ENCODE measurements at places on chromosomes 5 and 9.

- no peak for DNase-seq
Observed at GRCh38 chr5:42301349-42301748, 121.9 kb upstream of the GHR start.

- DNase-seq = no peak
Observed at GRCh38 chr5:144448457-144448856, 277.8 kb downstream of the KCTD16 start.

GRCh38 chr9:132878695-132879456 is at the start of gene SPACA9:
SPACA9 (plus strand) TSS chr9:132878898; CDS start chr9:132883948, 5,050 bp downstream.
- DNase-seq = peak; percentile 32

DNA sequence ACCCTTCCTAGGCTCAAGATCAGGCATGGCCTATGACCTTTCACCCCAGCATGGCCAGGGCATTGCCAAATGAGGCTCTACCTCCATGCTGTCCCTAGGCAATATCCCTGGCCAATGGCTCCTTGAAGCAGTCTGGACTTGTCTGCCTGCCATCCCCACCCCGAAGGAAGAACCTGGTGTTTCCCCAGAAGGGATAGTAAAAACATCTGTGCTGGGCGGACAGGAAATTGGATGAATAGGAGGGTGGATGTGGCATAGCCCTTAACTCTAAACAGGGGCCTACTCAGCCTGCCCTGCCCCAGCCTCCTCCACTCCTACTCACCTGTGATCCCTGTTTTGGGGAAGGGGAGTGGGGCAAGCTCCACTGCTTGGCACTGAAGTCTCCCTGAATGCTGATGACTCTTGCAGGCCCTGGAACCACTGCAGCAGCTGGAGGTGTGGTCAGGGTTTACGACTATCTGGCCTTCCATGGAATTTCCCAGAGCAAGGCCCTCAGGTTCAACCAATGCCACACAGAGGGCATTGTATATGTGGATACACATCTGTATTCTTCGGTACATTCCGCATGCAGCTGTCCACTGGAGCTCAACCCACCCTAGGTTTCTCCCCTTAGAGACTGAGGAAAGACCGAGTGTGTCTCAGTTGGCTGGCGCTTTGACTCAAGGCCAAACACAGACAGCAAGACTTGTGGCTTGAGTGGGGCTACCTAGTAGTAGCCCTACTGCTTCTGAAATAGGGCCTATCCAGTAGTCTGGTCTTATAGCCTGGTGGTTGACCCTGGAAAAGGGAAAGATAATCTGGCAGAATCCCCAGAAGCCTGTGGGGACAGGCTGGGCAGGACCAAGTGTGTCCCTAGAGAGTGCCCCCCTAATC is 6.4 kb upstream of the P4HA2 start:
- no peak for DNase-seq

DNA sequence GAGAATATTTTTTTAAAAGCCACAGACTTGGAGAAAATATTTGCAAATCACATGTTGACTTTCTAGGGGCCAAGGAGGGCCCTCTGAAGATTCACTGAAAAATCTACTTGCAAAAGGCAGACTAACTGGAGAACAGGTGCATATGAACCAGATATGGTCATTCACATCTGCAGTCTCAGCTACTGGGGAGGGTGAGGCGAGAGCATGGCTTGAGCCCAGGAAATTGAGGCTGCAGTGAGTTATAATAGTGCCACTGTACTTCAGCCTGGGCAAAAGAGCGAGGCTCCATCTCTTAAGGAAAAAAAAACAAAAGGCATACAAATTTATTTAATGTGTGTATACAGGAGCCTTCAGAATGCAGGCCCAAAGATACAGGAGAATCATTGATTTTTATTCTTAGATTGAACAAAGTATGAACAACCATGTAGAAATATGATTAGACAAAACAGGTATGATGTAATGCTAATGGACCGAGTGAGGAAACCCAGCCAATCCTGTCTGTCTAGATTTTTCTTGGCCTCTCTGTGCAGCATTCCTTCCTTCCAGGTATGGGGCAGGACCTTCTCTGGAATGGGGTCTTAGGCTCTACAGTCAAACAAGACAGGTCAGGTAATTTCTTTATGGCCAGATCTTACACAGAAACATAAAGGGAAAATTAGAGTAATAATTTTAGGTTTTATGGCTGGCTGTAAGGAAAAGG is 15.3 kb upstream of the SLC27A6 start:
- DNase-seq = no peak
